Effector memory CD4-positive, alpha-beta T cell (primary cell): ENCODE measurements at places on chromosomes 7 and 10.

GRCh38 chr7:2974093-2974819 lies 69.4 kb downstream of the CARD11 start:
- no peak for DNase-seq

GRCh38 chr10:8026349-8027259 lies 27.9 kb upstream of the GATA3 start:
- no peak for DNase-seq

DNA sequence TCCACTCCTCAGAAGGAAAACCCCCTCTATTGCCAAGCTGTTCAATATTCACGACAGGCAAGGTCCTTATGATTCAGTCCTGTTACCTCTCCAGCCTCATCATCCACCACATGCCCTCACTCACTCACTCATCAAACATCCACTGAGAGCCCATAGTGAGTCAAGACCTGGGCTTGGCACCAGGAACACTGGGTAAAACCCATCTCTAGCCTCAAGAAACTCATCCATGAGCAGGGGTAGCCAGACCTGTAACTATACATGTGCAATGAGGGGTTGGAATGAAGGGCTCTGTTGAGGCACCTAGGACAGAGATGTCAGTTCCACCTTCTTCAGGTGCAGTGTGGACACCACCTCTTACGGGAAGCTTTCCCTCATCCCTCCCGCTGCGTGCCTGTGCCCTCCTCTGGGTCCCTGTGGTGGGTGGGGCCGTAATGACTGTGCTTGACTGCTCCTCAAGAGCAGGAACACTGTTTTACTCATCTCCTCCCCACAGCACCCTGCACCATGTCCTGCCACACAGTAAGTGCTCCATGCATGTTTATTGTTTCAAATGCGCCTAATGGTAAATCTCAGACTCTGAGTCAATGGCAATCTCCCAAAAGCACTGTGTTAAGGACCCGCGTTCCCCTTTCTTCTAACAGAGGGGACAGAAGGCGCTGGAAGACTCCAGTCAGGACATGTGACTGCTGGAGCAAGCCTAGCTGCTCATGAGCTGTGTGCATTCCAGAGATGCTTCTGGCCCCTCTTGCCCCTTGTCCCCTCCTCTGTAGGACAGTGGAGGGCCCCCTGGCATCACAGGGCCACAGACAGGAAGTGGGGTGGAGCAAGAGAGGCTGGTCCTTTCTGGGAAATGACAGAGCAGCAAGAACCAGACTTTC lies 95.4 kb downstream of the HIPK2 start:
- DNase-seq = no peak

DNA sequence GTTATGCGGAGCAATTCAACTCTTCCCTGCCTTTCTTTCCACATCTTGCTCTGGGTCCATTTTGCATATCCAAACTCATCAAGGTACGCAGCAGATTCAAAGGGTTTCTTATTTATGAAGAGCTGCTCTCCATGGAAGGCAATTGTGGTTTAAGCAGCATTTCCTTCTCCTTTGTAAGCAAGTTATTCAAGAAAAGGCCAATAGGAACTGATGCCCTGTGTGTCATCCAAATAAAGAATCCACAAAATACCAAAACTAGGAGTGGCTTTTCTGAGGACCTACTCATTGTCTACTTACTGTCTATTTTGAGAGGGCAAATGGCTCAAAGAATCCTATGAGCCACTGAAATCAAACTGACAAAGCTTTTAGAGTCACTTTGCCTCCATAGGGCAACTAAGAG lies 253.1 kb downstream of the PTEN start:
- no peak for DNase-seq

DNA sequence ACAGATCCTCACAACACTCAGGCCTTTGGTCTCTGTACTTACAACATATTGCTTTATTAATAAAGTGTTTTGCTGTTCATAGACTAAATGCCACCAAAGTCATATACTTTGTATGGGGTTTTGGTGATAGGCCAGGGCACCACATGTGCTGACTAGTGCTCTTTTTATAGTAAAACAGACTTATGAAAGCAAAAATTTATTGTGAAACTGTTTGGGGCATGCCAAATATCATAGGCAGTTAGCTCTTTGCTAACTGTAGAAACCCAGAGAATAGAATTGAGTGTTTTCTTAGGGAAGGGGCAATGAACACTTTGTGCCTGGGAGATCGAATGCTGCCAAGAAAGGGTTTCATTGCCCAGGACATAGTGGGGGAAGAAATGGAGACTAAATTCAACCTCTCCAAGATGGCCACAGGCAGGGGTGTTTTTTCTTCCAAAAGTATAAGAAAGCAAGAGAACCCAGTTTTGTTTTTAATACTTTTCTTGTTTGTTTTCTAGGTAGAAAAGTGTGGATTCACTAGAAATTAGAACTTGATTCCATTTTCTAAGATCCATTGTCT lies 142.7 kb downstream of the TRIL start:
- DNase-seq = no peak

DNA sequence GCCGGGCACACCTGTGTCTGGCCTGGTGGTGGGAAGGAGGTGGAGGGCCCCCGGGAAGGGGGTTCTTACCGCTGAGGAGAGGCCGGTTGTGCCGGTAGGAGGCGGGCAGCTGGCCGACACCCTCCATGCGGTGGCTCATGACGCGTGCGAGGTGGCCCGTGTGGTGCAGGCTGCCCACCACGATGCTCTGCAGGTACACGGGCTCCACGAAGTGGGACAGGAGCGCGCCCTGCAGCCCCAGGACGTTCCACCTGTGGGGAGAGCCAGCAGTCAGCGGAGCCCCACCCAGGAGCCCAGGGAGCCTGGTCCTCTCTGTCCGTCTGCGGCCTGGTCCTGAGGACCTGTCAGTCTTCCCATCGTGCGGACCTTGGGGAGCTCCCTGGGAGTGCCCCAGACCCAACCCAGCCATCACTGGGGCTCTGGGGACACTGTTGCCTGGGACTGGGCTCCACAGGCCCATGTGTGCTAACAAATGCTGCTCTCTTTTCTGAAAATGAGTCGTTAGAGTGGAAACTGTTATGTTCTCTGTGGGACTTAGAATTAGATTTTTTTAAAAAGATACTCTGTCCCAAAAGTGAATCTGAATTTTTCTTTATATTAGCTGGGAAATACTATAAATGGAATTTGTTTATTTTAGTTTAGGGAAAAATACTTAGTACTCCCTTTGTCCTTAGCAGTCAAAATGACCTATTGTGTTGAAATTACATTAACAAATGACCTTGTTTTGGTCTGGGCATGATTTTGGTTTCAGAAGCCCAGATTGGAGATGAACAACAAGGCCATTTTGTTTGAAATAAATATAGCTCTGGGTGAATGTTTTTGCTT lies 143.9 kb downstream of the WDR37 start:
- no peak for DNase-seq

DNA sequence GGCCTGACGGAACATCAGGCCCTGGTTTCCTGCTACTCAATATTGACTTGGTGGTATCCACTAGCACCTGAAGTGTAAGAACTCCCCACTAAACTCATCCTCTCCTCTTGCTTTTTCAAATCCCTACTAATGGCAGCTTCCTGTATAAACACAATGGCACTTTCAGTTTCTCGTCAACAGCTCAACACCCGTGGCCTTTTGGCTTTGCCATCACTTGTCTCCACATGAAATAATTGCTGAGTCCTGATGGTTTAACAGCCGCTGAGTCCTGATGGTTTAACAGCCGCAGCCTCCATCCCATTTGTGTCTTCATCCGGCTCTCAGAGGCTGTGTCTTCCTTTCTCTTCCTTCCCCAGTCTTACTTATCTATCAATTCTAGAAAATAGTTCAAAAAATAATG lies 261.4 kb upstream of the PITRM1 start:
- no peak for DNase-seq

- no peak for DNase-seq
These were observed 60.8 kb upstream of the DOCK1 start for GRCh38 chr10:126844406-126844805.

DNA sequence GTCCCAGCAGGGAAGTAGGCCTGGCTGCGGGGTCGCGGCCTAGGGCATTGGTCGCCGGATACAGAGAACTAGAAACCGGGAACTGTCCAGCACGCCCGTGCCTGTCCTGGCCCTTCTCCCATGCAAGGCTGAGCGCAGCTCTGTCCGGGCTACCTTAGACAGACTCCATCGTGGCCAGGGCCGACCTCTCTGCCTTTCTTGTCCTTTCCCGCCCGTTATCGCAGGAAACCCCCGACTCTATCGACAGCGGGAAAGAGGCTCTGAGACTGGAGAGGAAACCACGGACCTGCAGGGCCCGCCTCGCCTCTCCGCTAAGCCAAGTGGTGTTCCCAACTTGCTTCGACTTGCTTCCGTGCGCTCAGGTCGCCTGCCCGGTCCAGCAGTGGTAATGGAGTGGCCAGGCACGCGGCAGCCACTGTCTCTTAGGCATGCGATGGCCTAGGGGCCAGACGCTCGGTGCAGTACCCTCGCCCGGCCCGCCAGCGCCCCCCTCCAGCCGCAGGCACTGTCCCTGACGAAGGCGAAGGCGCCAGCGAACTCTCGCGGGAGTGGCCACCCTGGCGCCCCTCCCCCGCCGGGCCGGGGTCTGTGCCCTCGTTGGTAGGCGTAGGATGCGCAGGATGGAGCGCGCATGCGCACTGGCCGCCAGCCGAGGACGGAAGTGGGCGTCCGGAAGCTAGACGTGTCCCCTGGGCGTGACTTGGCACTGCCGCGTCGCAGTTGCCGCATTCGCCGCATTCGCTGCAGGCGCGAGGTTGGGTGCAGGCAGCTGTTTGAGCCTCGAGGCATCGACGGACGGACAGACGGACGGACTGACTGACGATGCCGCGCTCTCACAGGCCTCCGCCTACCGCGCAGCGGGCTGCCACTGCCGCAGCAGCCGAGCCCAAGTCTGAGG lies 54.4 kb downstream of the MCMBP start:
- DNase-seq = no peak

GRCh38 chr7:120877701-120878100 lies 19.8 kb upstream of the TSPAN12 start:
- no peak for DNase-seq

GRCh38 chr10:82266438-82266837 lies 391.4 kb downstream of the NRG3 start:
- no peak for DNase-seq

GRCh38 chr7:143417734-143418383 lies 9.2 kb upstream of the EPHA1 start:
- DNase-seq = no peak
